LHCN-M2 (cell line): ENCODE measurements at places on chromosomes 11 and 22.

DNA sequence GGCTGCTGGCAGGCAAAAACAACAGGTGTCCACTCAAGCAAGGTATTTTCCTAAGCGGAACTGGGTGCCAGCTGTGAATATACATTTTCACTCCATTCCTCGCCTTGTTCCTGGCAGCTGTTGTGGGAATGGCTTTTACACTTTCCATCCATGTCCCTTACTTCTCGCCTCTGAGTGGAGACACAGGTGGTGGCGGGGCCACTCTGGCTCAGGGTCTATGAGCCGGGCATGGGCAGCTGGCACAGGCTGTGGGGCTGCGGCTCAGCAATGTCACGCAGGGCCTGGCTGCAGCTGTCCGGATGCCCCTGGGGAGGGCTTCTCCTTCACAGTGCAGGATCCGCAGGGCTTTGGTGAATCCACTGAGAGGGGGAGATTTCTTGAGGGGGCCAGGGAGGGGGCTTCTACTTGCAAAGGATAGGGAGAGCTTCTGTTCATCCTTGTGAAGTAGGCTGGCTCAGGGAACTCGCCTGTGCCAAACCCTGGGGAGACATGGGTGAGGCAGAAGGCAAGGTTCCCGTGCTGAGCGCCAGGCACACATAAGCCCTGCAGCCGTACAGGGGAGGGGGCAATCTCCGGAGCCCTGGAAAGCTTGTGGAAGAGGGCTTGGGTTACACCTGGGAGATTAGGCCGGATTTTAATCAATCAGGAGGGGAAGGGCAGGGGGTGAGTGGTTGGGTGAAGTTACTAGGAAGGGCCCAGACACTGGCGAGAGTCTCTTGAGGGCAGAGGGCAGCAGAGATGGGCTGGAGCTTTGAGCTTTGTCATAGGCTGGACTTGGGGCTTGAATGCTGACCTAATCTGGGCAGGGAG, 45.7 kb downstream of the KCNQ1OT1 start:
- peak; percentile 78 for DNase-seq

DNA sequence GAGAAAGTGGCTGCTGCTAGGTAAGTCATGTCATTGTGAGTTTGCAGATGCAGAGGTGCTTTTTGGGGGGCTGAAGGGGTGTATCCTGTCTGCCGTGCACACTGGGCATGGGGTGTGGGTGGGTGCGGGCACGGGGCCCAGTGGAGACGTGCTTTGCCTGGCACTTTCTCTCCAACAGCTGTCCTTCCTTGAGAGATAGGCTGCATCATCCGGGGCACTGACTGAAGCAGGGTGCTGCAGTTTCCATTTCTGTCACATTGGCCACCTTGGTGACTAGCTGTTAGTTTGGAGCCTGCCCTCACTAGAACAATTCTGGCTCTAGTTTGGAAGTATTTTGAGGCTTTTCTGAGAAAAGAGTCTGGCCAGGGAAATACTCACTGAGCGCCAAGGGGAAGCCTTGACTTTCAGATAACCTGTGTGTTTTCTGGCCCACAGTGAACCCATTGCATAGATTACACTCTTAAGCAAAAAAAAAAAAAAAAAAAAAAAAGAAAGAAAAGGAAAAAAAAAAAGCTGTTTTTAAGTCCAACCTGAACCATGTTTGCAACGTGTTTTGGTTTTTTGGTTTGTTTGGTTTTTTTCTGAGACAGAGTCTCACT, 219.2 kb downstream of the NAV2 start:
- DNase-seq, result no peak

- peak; percentile 18 for DNase-seq
Observed at GRCh38 chr22:22897091-22897490, 9.5 kb downstream of the IGLL5 start.

GRCh38 chr11:131917634-131918384, 547.4 kb downstream of the NTM start:
- DNase-seq, result no peak

DNA sequence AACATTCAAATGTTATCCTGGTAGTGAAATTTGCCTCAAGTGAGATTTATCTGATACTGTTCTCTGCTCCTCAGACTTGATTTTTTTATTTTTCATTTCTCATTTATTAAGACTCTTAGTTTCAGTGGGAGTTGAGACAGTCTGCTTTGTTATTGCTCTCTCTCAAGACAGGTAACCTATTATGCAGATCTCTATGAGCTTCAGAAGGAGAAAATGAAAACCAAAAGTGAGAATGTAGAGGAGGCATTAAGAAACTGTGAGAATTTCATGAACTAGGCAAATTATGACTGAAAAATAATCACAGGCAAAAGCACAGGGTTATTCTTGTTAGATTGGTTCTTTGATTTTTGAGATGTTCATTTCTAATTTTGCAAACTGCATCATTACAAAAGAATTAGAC, 290.0 kb upstream of the CHORDC1 start:
- no peak for DNase-seq

DNA sequence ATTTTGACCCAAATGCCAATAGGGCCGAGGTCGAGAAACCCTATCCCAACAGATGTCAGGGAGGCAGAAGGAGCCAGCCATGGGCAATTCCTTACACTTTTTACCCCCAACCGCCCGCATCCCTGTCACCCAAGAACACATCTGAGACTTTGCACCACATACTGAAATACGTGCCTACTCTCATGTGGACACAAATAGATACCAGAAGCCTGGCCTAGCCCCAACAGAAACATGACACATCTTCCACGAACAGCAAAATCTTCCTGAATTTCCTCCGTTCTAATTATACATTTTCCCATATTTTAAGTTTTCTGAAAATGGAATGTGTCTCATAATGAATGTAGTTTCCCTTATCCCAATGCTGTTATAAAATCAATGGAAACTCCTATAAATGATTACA, 64.7 kb downstream of the SLC1A2 start:
- peak; percentile 64 for DNase-seq

GRCh38 chr11:114820621-114821020, 142.3 kb downstream of the NXPE2 start:
- DNase-seq, result no peak

DNA sequence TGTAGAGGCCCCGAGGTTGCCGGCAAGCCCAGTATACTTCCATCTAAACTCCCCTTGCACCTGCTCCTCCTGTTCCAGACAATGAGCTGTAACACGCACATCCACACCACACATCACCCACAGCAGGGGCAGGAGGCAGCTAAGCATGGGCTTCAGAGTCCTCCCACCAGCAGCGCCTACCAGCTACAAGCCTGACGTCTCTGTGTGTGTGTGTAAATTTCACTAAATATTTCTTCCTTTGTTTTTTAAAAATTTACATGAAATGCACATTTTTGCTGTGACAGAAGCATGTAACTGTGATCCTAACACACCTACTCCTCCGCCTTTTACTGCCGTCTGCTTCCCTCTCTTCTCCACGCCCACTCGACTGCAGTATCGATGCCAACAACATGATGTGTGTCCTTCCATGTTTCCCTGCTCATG, 29.4 kb upstream of the PACSIN2 start:
- DNase-seq, result no peak

DNA sequence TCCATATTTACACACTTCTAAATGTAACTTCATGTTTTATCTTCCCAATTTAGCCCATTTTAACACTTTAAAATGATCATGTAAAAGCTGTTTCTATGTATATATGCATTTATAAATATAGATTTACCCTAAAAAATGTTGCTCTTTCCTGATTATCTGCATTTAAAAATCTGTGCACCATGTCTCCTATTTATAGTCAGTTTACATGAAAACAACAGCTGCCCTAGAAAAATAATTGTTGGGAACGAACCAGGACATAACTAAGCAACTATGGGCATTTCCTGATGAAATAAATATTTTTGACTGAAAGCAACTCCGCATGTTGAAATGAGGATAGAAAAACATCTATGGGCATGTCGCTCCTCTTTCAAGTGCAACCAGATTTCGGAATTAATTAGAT, 1368.2 kb downstream of the FAM181B start:
- DNase-seq, result no peak

- no peak for DNase-seq
Observed at GRCh38 chr11:61149624-61150615, 11.3 kb downstream of the VPS37C start.

- no peak for DNase-seq
Observed at GRCh38 chr22:21966643-21967516, 14.2 kb upstream of the PPM1F start.

- no peak for DNase-seq
Observed at GRCh38 chr11:100397401-100397800, 289.7 kb upstream of the ARHGAP42 start.

GRCh38 chr11:96094156-96094555, 170.2 kb upstream of the MTMR2 start:
- no peak for DNase-seq

DNA sequence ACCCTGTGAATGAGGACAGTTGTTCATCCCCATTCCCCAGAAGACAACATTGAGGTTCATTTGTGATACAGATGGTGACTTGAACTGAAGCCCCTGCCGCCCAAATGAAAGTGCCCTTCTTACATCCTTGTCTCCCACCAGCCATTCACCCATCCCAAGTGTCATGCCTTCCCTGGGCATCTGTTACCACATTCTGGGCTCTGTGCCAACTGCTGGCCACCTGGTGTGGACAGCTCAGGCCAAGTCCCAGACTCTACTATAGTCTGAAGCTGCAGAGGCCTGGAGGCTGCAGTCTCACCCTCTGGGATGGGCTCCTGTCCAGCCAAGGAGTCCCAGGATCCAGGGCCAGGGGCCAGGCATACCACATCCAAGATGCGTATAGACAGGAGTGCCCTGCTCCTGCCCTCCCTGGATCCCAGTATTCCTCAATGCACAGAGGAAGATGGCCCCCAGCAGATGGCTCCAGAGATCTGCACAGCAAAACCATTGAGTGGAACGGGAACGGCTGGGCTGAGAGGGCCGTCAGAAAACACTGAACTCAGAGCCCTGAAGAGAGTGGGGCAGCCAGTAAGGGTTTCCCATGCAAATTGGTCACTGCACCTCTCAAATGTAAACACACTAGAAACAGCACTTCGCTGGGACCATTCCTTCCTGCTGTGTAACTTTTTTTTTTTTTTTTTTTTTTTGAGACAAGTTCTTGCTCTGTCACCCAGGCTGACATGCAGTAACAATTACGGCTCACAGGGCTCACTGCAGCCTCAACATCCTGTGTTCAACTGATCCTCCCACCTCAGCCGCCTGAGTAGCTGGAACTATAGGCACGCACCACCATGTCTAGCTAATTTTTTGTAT, 22.8 kb downstream of the ARRB1 start:
- peak; percentile 97 for DNase-seq

- DNase-seq, result peak; percentile 53
Observed at GRCh38 chr11:59102259-59102765, 4.7 kb upstream of the FAM111B start.

DNA sequence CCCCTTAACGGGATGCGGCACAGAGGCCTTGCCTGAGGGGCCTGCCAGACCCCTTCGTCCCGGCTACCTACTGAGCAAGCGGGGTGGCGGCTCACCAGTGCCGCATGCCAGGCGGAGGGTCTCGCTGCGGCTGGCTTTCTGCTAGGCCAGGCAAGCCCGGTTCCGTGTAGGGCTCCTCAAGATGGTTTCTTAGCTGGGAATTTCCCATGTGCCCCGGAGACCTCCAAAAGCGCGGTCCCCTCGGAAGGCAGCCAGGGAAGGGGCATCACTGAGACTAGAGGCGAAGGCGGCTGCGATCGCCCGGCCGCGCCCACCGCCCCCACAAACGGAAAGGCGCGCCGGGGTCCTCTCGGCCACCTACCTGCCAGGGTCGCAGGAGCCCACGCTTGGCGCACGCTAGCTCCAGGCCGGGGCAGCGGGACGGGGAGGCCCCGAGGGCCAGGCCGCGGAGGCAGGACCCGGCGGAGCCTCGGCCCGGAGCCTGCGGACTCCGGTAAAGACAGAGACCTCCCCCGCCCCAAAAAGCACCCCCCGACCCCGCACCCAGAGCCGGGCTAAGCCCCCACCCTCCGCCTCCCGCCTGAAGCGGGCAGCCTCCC, 23.8 kb downstream of the MICAL3 start:
- no peak for DNase-seq

DNA sequence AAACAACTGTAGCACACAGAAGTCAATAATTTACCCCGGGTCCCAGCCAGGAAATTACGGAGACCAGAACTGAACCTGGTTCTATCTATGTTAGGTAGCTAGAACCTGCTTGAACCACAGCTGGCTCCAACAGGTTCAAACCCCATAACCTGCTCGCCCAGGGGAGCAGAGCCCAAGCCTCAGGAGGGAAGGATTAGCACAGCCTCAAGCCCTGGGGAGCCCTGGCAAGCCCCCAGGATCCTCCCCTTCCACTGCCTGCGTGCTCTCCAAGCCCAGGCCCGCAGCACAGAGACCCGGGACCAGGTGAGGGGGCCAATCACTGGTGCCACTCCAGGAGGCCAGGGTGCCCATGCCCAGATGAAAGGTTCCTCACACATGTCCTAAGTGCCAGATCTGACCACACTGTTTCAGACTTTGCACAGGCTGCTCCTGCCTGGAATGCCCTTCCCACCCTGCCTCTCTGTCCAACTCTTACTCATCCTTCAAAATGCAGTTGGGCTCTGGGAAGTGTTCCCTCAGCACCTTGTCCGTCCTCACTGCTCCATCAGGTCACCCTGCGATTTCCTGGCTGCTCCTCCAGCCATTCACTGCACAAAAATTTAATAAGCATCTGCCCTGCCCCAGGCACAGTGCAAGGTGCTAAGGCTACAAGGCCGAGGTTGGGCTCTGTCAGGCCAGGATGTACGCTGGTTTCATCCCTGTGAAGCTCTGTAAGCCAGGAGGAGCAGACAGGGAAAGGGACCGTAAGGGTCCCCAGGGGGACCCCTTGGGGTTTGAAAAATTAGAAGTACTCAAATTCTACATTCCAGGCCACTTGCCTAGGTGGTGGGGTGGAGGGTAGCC, 32.2 kb downstream of the ARRB1 start:
- no peak for DNase-seq

DNA sequence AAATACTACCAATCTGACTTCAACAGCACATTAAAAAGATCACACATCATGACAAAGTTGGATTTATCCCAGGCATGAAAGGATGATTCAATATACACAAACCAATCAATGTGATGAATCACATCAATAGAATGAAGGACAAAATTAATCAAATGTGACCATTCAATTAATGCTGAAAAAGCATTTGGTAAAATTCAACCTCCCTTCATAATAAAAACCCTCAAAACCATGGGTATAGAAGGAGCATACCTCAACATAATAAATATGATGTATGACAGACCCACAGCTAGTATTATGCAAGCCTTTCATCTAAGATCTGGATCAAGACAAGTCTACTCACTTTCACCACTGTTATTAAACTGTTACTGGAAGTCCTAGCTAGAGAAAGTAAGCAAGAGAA, 921.7 kb upstream of the RAG2 start:
- no peak for DNase-seq

- DNase-seq, result peak; percentile 80
Observed at GRCh38 chr22:17980638-17981051, 43.7 kb downstream of the MICAL3 start.

DNA sequence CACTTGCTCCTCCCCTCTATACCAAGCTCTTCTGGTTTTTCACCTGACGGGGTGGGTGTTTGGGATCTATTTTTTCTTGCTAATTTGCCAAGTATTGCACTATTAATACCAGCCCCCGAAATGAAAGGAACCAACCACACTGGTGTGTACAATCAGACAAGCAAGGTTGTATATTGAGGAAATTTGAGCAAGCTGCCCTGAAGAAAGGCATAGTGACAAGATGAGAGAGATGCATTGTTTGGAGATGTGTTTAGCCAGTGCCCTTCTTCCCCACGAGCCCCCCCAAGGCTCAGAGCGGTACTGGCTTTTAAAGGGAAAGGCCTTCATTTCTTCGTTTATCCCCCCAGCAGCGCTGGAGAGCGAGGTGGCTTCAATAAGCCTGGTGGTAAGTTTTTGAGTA, 15.2 kb upstream of the GAS2L1 start:
- DNase-seq, result no peak

- DNase-seq, result no peak
Observed at GRCh38 chr22:45597460-45598192, 74.0 kb upstream of the ATXN10 start.

- DNase-seq, result no peak
Observed at GRCh38 chr11:108224366-108224765, 1.5 kb downstream of the ATM start.
